CD4-positive, alpha-beta T cell treated with Interleukin-6 at 100 ng/mL for 8 hours (primary cell): ENCODE measurements at places on chromosomes 3 and 15.

DNA sequence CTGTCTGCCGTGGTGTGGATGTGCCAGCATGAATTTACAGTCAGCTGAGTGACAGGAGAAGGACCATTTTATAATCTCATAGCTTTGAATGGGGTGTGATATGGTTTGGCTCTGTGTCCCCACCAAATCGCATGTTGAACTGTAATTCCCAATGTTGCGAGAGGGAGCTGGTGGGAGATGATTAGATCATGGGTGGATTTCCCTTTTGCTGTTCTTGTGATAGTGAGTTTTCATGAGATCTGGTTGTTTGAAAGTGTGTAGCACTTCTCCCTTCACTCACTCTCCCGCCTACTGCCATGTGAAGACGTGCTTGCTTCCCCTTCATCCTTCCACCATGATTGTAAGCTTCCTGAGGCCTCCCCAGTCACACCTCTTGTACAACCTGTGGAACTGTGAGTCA is 111.9 kb upstream of the CHD2 start:
- no peak for DNase-seq

DNA sequence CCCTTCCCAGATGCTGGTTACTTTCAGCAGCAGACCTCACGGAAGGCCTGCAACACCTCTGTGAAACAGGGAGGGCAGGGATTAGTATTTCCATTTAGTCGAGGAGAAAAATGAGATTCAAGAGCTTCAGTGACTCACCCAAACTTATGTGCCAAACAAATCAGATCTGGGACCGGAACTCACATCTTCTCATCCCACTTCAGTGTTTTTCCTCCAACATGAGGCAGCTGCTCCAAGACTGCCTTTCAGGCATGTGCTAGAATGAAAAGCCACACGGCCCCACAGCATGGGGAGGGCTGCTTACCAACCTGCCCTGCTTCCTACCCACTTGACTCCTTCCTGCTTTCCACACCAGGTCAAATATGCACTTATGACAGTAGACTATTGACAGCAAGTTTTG is 129.4 kb upstream of the SLC24A5 start:
- no peak for DNase-seq

GRCh38 chr3:25911525-25912295 is 121.8 kb downstream of the OXSM start:
- DNase-seq = peak; percentile 31

- DNase-seq = no peak
These were observed 38.6 kb downstream of the CLEC3B start for GRCh38 chr3:45064512-45065372.

- no peak for DNase-seq
These were observed 61.0 kb downstream of the POLR2M start for GRCh38 chr15:57767481-57767880.

- DNase-seq = no peak
These were observed 72.8 kb upstream of the FAN1 start for GRCh38 chr15:30830961-30831360.

DNA sequence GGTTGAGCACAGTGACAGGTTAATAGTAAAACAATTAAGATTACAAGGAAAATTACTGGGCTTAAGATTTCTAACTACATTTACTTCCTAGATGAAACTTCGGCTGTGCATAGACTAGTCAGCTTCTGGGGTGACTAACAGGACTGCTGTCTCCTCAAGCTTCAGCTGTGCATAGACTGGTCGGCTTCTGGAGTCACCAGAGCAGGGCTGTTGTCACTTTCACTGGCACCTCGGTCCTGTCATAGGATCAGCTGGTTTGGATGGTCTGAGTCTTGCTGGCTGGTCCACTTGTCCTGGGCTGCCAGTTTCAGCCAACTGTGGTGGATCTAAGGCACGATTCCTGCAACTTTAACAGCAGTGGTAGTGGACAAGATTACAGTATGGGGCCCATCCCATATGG is 23.9 kb upstream of the ACAD9 start:
- DNase-seq = no peak

DNA sequence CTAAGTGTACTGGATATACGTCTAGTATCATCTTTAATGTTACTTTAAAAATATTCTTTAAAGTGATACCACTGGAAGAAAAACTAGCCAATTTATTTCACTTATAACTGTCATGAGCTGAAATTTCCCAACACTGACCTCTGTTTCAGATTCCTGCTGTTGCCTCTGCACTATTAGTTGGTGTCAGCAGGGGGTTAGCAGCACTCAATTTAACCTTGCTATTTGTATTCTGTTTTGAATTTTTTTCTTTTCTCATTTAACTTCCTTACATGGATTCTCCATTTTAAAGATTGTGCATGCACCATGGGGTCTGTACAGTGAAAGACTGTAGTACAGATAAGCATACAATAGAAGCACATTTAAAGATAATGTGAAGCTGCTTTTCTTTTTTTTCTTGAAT is 169.2 kb downstream of the UBE2E2 start:
- DNase-seq = no peak

- no peak for DNase-seq
These were observed 40.0 kb downstream of the TAFA4 start for GRCh38 chr3:68892297-68892696.

DNA sequence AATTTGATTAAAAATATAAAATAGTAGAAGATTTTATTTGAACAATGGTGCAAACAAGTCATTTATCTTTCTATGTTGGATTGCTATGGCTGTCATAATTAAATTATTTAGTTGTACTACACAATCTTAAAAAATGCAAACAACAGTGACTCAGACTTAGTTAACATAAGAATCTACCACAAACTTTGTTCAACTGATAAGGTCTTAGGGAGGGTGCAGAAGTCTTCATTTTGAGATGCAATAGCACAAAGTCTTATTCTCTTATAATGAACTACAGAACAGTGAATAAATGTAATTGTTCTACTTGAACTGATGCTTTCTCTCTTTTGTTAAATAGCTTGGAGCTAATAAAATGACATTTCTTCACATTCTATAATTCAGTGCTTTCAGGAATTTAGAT is 482.8 kb upstream of the NAALADL2 start:
- no peak for DNase-seq

DNA sequence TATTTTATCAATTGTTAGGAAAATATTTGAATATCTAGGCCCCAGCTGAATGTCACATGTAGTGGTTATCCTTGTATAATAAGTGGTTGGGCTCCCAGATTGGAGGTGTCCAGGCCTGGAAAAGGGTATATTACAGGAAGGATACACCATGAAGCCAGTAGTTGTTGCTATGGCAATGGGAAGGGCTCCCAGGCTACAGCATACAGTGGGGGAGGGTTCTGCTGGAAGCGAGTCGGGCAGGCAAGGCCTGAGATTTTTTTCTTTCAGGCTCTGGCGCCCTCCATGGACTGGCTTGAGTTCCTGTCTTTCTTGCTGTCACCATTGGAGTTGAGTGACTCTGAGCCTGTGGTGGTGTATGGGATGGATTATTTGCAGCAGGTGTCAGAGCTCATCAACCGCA is 8.9 kb downstream of the ECE2 start:
- DNase-seq = peak; percentile 17

DNA sequence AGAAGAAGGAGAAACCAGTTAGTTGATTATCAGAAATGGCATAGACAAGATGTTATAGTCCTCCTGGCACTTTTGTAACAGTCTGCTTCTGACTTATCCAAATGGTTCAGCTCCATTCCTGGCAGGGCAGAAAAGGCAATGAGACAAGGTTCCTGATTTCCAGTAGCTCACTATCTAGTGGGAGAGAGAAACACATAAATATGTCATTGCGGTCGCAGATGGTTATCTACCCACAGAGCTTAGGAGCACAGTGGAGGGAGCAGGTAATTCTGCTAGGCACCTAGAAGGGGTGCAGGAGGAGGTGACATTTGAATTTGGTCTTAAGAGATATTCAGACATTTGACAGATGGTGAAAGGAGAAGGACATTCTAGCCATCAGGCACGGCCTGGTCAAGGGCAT is 78.1 kb downstream of the TAMM41 start:
- DNase-seq = no peak

DNA sequence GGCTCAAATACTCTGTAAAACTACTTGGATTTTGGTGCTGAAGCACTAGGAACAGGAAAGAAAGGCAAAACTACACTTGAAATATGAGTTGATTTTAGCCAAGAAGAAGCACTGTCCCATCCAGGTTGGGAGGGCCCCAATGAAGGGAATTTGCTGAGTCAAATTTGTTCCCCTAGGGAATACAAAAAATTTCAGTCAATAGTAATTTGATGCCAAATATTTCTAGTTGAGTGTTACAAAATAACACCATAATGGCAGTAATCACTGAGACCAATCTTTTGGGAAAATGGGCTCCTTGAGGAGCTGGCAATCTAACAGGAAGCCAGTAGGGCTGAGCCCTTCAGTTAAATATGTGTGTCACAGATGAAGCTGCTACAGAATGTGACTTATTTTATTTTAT is 896.9 kb downstream of the DIPK2A start:
- DNase-seq = no peak

DNA sequence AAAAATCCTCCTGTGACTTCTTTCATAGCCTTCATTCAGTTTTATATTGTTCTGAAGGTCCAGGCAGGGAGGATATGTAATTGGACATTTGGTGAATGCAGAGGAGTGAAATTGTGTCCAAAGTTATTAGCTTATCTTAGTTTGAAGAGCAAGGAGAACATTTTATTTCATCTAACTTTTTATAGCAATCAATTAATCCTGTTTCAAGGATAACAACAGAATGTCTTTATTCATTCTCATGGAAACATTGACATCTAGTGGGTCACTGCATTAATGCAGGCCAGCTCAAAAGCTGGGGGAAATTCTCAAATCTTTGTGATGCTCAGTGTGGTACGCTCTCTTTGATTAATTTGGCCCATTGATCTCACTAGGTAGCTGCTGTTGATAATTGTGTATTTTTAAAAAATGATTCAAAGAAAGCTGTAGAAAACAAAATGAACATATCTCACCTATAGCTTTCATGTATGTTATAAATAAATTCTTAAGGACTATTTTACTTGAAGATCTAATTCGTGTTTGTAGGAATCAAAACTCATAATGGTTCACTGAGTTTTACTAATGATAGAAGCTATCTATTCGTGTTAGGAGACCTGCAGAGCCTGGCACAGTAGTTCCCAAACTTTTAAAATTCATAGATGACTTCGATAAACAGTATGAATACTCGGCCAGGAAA is 150.8 kb upstream of the KCNMB2 start:
- peak; percentile 3 for DNase-seq

GRCh38 chr3:87621667-87622066 is 345.3 kb upstream of the POU1F1 start:
- no peak for DNase-seq

DNA sequence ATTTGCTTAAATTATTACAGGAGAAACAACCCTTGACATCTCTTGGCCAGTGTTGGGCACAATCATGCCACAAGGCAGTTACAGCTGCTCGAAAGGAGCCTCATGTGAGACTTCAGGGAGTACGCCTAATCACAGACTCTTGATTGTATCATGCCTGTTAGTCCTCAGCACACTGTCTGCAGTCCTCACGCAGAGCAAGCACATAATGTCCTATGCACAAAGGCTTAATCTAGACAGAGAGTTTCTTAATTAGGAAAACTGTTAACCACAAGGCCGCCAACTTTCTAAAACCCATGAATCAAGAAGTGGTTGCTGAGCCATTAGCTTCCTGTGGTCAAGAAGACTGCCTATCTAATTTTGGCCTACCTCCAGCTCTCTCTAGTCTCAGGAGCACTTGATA is 172.0 kb downstream of the UNC13C start:
- DNase-seq = no peak

GRCh38 chr15:64611085-64611725 is 150.8 kb downstream of the ZNF609 start:
- DNase-seq = no peak

- DNase-seq = no peak
These were observed 67.7 kb upstream of the BNC1 start for GRCh38 chr15:83352119-83352518.

- DNase-seq = no peak
These were observed 377.7 kb downstream of the IL20RB start for GRCh38 chr3:137335478-137335877.

DNA sequence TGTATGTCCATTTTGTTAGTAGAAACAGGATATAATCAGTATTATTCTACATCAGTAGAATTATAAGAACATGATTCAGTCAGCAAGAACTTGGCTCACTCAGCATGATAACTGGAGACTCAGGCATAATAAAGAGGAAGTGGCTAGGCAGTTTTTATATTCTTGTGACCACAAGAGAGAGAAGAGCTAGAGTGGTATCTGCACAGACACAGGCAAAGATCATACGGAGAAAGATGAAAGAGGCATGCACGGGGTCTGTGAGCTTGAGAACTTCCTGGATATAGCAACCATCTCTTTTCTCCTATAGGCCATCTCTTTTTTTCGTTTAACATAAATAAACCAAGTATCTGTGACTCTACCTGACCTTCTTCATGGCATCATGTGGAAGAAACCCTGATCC is 46.8 kb downstream of the MYO5A start:
- DNase-seq = peak; percentile 85

GRCh38 chr3:53187430-53187829 is 26.4 kb downstream of the PRKCD start:
- no peak for DNase-seq

- DNase-seq = no peak
These were observed 339.9 kb upstream of the KCNH8 start for GRCh38 chr3:18808429-18808828.
